ENCODE measurements at places on chromosomes 2 and 18.
A peak's percentile ranks its signal among the peaks of the same experiment; 100 is the strongest.

DNA sequence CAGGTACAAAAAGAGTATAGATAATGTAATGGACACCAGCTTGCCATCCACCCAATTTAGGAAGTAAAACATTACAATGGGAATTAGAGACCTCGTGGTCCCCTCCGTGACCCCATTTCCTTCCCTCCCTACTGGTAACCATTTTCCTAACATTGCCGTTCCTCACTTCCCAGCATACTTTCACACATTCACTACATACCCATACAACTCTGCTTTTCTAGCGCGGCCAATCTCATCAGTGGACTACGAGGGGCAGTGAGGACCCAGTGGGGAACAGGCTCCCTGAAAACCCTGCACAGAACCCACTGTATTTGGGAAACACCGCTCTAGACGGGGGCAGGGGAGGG is 1.1 kb downstream of the ENOSF1 start:
- H3K4me1 ChIP-seq, result no peaks in the 10 kb centered on the region
- no peaks in the 10 kb centered on the region for H3K27me3 ChIP-seq
- peak overlapping the region; percentile 67 for H3K4me3 ChIP-seq
- no peaks in the 10 kb centered on the region for H3K36me3 ChIP-seq
- DNase-seq, result peak; percentile 26
- H3K27ac ChIP-seq, result no peak overlapping the region

DNA sequence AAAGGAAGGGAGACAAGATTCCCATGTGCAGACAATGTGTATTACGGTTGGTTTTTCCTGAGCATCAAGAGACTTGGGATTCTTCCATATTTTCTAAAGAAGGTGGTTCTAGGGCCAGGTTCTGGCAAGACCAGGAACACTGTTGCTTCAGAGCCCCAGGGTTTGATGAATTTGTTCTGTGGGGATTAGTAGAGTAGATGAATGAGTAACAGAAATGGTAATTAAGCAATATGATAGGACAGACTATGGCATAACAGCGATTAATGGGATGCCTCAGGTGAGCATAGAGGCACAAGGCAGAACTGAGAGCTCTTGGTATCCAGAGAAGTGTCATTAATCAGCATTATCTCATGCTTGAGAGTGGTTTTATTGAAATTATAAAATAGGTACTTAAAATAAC is 82.8 kb upstream of the PNPT1 start:
- H3K4me1 ChIP-seq, result no peaks in the 10 kb centered on the region
- no peak overlapping the region for H3K4me3 ChIP-seq
- no peaks in the 10 kb centered on the region for H3K36me3 ChIP-seq
- DNase-seq, result no peak

DNA sequence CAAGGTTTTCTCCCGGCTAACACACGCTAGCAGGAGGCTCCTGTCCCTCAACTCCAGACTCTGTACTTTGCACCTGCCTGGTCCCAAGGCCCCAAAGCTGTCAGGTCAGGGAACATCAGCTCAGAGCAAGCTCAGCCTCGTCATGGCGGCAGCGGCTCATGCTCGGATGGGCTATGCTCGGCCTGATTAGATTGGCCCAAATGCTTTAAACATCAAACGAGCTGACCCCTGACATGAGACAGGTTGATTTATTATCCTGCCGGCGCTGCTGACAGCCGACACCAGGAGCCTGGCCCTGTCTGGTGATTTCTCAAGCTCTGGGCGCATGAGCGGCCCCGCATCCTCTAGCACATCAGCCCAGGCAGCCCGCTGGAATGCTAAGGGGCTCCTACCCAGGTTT is 436.4 kb downstream of the EIPR1 start:
- no peaks in the 10 kb centered on the region for H3K36me3 ChIP-seq
- no peak overlapping the region for H3K4me3 ChIP-seq
- H3K4me1 ChIP-seq, result peaks cover 23% of the 10 kb centered on the region
- no peaks in the 10 kb centered on the region for H3K27me3 ChIP-seq
- no peak for DNase-seq

GRCh38 chr18:53795061-53795460 is 429.4 kb downstream of the MBD2 start:
- no peak for DNase-seq
- no peak overlapping the region for H3K4me3 ChIP-seq
- H3K27me3 ChIP-seq, result no peaks in the 10 kb centered on the region

DNA sequence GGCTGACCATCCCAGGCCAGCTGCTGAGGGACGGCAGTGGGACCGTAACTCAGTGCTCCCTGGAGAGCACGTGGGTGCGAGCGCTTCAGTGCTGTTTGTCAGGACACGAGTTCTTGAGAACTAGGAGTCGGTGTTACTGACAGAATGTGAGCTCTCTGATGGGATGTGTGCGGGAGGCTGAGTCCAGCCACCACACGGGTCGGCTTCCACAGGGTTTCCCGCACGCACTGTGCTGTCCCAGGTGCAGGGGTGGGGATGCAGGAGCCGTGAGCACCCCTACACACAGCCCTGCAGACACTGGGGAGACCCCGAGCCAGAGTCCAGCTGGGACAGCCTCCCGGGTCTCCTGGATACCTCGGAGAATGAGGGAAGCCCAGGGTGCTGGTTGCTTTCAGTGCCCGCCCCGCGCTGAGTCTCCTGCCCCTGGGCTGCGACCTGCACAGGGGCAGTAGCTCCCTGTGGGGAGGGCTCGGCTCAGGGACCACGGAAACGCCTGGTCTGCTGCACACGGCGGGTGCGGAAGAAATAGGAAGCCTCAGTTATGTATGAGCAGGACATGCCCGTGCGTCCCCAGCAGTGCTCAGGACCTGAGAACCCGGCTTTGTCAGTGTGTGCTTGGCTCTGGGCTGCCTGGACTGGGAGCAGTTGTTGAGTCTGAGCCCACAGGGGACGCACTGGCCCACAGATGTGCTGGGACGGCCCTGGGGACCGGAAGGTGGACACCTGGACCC is 71.2 kb downstream of the KCNG2 start:
- no peak overlapping the region for H3K27ac ChIP-seq
- peaks cover 35% of the 10 kb centered on the region for H3K27me3 ChIP-seq
- no peaks in the 10 kb centered on the region for H3K4me1 ChIP-seq
- H3K36me3 ChIP-seq, result no peaks in the 10 kb centered on the region
- no peak for DNase-seq
- H3K4me3 ChIP-seq, result no peak overlapping the region

GRCh38 chr2:72951303-72952095 is 34.2 kb downstream of the EMX1 start:
- no peaks in the 10 kb centered on the region for H3K36me3 ChIP-seq
- no peak overlapping the region for H3K4me3 ChIP-seq
- DNase-seq, result no peak
- no peak overlapping the region for H3K27ac ChIP-seq
- no peaks in the 10 kb centered on the region for H3K27me3 ChIP-seq

GRCh38 chr2:27754138-27754588 is 17.4 kb upstream of the MRPL33 start:
- DNase-seq, result peak; percentile 83
- peaks cover 3% of the 10 kb centered on the region for H3K36me3 ChIP-seq
- H3K4me1 ChIP-seq, result no peaks in the 10 kb centered on the region
- no peaks in the 10 kb centered on the region for H3K27me3 ChIP-seq
- H3K27ac ChIP-seq, result no peak overlapping the region

GRCh38 chr2:8545695-8546611 is 135.9 kb upstream of the ID2 start:
- no peak overlapping the region for H3K4me3 ChIP-seq
- no peak overlapping the region for H3K27ac ChIP-seq
- DNase-seq, result no peak
- H3K27me3 ChIP-seq, result no peaks in the 10 kb centered on the region

- H3K4me1 ChIP-seq, result peaks cover 20% of the 10 kb centered on the region
- H3K27me3 ChIP-seq, result no peaks in the 10 kb centered on the region
- H3K4me3 ChIP-seq, result no peak overlapping the region
- no peak for DNase-seq
- peaks cover 4% of the 10 kb centered on the region for H3K36me3 ChIP-seq
- peak overlapping the region; percentile 11 for H3K27ac ChIP-seq
These were observed 102.1 kb downstream of the SMAD7 start for GRCh38 chr18:48848641-48849143.

GRCh38 chr2:226691255-226691654 is 108.4 kb downstream of the IRS1 start:
- no peaks in the 10 kb centered on the region for H3K36me3 ChIP-seq
- H3K4me3 ChIP-seq, result no peak overlapping the region
- H3K4me1 ChIP-seq, result peaks cover 2% of the 10 kb centered on the region
- no peak overlapping the region for H3K27ac ChIP-seq
- no peaks in the 10 kb centered on the region for H3K27me3 ChIP-seq

DNA sequence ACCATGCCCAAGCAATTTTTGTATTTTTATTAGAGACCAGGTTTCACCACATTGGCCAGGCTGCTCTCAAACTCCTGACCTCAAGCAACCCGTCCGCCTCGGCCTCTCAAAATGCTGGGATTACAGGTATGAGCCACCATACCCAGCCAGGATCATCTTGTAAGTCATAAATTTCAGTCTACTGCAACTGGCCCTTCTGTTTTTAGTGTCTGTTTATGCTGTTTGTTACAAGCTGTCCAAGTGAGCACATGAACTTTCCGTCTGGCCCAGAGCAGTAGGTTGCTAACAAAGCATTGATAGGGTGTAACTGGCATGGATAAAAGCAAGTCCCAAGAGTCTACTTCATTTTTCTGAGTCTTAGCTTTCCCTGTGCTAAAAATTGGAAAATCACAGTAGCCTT is 164.4 kb upstream of the NT5C1B start:
- no peak for DNase-seq
- no peak overlapping the region for H3K4me3 ChIP-seq
- H3K36me3 ChIP-seq, result no peaks in the 10 kb centered on the region
- H3K27ac ChIP-seq, result no peak overlapping the region

DNA sequence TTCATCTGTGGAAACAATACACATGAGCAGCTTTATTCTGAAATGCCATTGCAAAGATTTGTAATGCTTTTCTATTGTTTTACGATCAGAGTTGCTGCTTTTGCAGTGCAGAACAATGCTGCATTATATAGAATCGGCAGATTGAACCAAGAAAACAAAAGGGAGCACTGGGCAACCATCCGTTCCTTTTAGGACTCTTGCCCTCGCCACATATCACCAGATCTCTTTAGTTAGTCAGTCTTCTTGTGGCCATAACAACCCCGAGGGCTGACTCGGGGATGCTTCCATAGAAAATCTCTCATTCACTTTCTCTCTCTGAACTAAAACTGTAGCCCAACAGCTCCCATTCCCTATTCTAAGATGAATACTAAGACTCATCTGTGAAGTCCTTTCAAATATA is 340.4 kb downstream of the NRXN1 start:
- DNase-seq, result no peak
- H3K4me1 ChIP-seq, result no peaks in the 10 kb centered on the region
- no peak overlapping the region for H3K4me3 ChIP-seq
- H3K27me3 ChIP-seq, result no peaks in the 10 kb centered on the region
- no peaks in the 10 kb centered on the region for H3K36me3 ChIP-seq

GRCh38 chr2:181805228-181806038 is 86.1 kb upstream of the ITPRID2 start:
- no peaks in the 10 kb centered on the region for H3K4me1 ChIP-seq
- H3K4me3 ChIP-seq, result no peak overlapping the region
- DNase-seq, result no peak
- H3K27ac ChIP-seq, result peak overlapping the region; percentile 93
- no peaks in the 10 kb centered on the region for H3K27me3 ChIP-seq
- H3K36me3 ChIP-seq, result no peaks in the 10 kb centered on the region

- H3K4me1 ChIP-seq, result no peaks in the 10 kb centered on the region
- no peak for DNase-seq
- no peak overlapping the region for H3K27ac ChIP-seq
- H3K4me3 ChIP-seq, result no peak overlapping the region
- no peaks in the 10 kb centered on the region for H3K36me3 ChIP-seq
- H3K27me3 ChIP-seq, result no peaks in the 10 kb centered on the region
These were observed 97.0 kb downstream of the KYNU start for GRCh38 chr2:142974288-142975024.

GRCh38 chr2:195368249-195369217 is 288.5 kb upstream of the SLC39A10 start:
- H3K36me3 ChIP-seq, result no peaks in the 10 kb centered on the region
- no peak for DNase-seq
- no peak overlapping the region for H3K4me3 ChIP-seq
- no peaks in the 10 kb centered on the region for H3K27me3 ChIP-seq
- no peak overlapping the region for H3K27ac ChIP-seq

DNA sequence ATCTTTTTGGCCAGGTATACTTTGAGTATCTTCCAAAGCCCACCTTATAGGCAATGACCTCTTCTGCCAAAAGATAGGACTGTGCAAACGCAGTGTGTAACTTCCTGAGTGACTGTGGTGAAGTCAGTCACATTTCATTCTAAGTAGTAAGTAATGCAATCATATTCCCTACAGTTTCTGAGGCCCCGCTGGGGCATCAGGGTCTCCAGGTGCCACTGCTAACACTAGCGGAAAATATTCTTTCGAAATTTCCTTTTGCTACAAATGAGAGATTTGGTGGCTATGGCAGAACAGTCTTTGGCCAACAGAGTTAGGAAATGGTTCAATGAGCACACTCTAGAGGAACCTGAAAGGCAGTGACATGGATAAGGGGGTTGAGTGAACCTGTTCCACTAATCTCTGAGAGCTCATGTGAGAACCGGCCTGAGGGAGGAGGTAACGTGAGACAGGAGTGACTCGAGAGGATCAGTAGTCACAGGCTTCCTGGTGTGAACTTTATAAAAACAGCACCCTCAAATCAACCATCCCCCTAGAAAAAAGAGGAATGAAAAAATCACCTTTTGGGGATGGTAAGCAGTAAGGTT is 102.6 kb upstream of the LPIN2 start:
- DNase-seq, result no peak
- H3K36me3 ChIP-seq, result no peaks in the 10 kb centered on the region
- no peaks in the 10 kb centered on the region for H3K27me3 ChIP-seq
- no peaks in the 10 kb centered on the region for H3K4me1 ChIP-seq
- H3K4me3 ChIP-seq, result no peak overlapping the region

- no peaks in the 10 kb centered on the region for H3K27me3 ChIP-seq
- DNase-seq, result no peak
These were observed 110.4 kb downstream of the FMNL2 start for GRCh38 chr2:152445375-152445774.

GRCh38 chr2:240459401-240460252 is 24.2 kb downstream of the GPC1 start:
- H3K27me3 ChIP-seq, result no peaks in the 10 kb centered on the region
- H3K27ac ChIP-seq, result no peak overlapping the region
- H3K4me1 ChIP-seq, result peaks cover 7% of the 10 kb centered on the region
- H3K36me3 ChIP-seq, result no peaks in the 10 kb centered on the region

GRCh38 chr2:41329040-41329439 is 718.8 kb upstream of the PKDCC start:
- H3K27ac ChIP-seq, result no peak overlapping the region
- no peak overlapping the region for H3K4me3 ChIP-seq
- no peaks in the 10 kb centered on the region for H3K27me3 ChIP-seq
- H3K4me1 ChIP-seq, result no peaks in the 10 kb centered on the region
- DNase-seq, result peak; percentile 22
- H3K36me3 ChIP-seq, result no peaks in the 10 kb centered on the region

GRCh38 chr2:141364821-141365220 is 766.0 kb downstream of the LRP1B start:
- no peaks in the 10 kb centered on the region for H3K4me1 ChIP-seq
- DNase-seq, result no peak
- no peaks in the 10 kb centered on the region for H3K27me3 ChIP-seq

GRCh38 chr2:228642861-228643260 is 461.4 kb upstream of the SPHKAP start:
- H3K4me1 ChIP-seq, result no peaks in the 10 kb centered on the region
- H3K4me3 ChIP-seq, result no peak overlapping the region
- H3K27ac ChIP-seq, result no peak overlapping the region
- H3K27me3 ChIP-seq, result no peaks in the 10 kb centered on the region
- no peaks in the 10 kb centered on the region for H3K36me3 ChIP-seq
- DNase-seq, result no peak

Measured in SK-N-SH (cell line).